ENCODE measurements at places on chromosomes 12 and 14.

- DNase-seq, result no peak
Measured at GRCh38 chr14:46582826-46583225, 68.8 kb downstream of the RPL10L start.

- no peak for DNase-seq
Measured at GRCh38 chr14:32366256-32366879, 37.3 kb downstream of the AKAP6 start.

- DNase-seq, result no peak
Measured at GRCh38 chr14:85580536-85581140, 50.7 kb downstream of the FLRT2 start.

GRCh38 chr14:31660191-31660590 is 99.0 kb downstream of the NUBPL start:
- no peak for DNase-seq

DNA sequence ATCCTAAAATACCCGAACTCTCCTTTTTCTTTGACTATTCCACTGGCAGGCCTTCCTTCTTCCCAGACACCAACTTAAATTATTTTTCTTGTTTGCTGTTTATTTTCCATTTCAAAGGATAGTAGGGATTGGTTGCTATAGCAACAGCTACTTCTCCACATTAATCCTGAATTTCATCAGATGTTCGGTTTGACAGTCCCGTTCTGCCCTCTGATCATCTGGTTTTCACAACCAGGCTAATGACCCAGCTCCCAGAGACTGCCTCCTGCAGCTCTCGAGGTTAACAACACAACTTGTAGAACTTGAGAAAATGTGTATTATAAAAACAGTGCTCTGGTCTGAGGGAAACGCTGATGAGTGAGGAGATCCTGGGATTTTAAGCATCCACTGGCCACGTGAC is 45.5 kb downstream of the NUAK1 start:
- DNase-seq, result no peak

GRCh38 chr14:73463411-73463810 is 5.1 kb upstream of the NUMB start:
- no peak for DNase-seq

Measured in GM10248 (cell line).